Memory B cell (primary cell): ENCODE measurements at places on chromosomes 5 and 9.

GRCh38 chr5:132896685-132897084 is 23.2 kb downstream of the LEAP2 start:
- H3K4me3 ChIP-seq = no peak overlapping the region
- H3K36me3 ChIP-seq = peaks cover 28% of the 10 kb centered on the region
- H3K27ac ChIP-seq = peak overlapping the region; percentile 39
- H3K4me1 ChIP-seq = no peaks in the 10 kb centered on the region
- H3K27me3 ChIP-seq = no peaks in the 10 kb centered on the region

DNA sequence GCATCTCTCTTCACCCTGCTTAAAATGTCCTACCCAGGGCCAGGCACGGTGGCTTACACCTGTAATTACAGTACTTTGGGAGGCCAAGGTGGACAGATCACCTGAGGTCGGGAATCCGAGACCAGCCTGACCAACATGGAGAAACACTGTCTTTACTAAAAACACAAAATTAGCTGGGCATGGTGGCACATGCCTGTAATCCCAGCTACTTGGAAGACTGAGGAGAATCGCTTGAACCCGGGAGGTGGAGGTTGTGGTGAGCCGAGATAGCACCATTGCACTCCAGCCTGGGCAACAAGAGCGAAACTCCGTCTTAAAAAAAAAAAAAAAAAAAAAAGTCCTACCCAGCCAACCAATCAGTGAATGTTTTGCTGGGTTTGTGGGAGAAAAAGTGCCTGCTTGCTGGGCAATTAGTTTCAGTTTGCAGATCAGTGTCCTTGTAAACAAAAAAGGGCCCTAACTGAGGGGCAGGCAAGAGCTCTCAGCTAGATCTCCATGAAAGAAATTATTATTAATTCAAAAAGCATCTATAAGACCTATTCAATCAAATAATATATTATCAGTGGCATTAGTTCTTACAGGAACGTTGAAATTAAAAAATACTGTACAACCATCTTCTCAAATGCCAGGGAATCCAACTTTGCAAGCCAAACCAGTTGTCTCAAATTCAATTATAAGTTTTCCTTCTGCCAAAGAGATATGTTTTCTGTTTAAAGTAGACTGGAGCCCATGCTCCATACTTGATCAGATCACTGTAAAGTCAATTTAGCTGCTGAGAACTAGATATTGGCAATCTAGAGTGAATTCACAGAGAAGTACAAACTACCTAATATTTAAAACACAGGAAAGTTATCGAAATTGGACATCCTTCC is 3.9 kb downstream of the MEGF9 start:
- H3K4me1 ChIP-seq = peaks cover 24% of the 10 kb centered on the region
- peak overlapping the region; percentile 84 for H3K27ac ChIP-seq
- H3K27me3 ChIP-seq = no peaks in the 10 kb centered on the region
- DNase-seq = no peak
- H3K36me3 ChIP-seq = no peaks in the 10 kb centered on the region
- peak overlapping the region; percentile 77 for H3K4me3 ChIP-seq

DNA sequence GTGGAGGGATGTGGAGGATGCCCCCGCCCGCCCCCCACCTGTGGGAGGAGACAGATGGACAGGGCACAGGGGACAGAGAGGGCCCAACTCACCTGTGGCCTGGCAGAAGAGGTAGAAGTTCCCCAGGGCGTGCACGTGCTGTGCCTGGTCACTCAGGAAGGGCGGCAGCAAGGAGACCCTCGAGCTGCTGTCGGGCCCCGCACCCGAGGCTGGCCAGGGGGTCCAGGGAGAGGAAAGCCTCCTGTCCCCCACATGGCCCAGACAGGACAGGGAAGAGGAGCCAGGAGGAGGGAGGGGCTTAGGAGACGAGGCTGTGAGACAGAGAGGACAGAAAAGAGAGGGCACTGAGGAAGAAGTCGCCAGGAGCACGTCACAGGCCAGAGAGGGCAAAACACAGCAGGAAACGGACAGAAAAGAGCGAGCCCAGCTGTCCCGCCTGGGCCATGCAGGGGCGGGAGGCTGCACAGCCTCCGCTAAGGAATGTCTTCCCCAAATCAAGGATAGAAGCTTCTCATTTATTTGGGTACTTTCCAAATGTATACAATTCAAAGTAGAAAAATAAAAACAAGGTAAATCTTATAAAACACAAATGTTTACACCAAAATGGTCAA is 58.5 kb downstream of the SECISBP2 start:
- H3K4me1 ChIP-seq = peaks cover 29% of the 10 kb centered on the region
- H3K27ac ChIP-seq = peak overlapping the region; percentile 78
- no peak for DNase-seq
- H3K4me3 ChIP-seq = no peak overlapping the region
- peaks cover 13% of the 10 kb centered on the region for H3K36me3 ChIP-seq
- H3K27me3 ChIP-seq = no peaks in the 10 kb centered on the region

GRCh38 chr5:51986733-51987132 is 603.5 kb downstream of the ISL1 start:
- H3K4me3 ChIP-seq = no peak overlapping the region
- H3K4me1 ChIP-seq = no peaks in the 10 kb centered on the region

- peaks cover 17% of the 10 kb centered on the region for H3K27me3 ChIP-seq
- H3K4me1 ChIP-seq = peaks cover 3% of the 10 kb centered on the region
- no peak for DNase-seq
- H3K4me3 ChIP-seq = no peak overlapping the region
These were observed 5.1 kb upstream of the SLC22A4 start for GRCh38 chr5:132289097-132289496.

- no peak overlapping the region for H3K27ac ChIP-seq
- no peak overlapping the region for H3K4me3 ChIP-seq
- H3K4me1 ChIP-seq = peaks cover 15% of the 10 kb centered on the region
- no peaks in the 10 kb centered on the region for H3K27me3 ChIP-seq
These were observed 22.6 kb upstream of the MEGF9 start for GRCh38 chr9:120736881-120737280.

GRCh38 chr5:74502479-74502950 is 138.0 kb downstream of the ENC1 start:
- H3K36me3 ChIP-seq = no peaks in the 10 kb centered on the region
- peaks cover 2% of the 10 kb centered on the region for H3K4me1 ChIP-seq
- H3K27ac ChIP-seq = no peak overlapping the region

- no peak overlapping the region for H3K4me3 ChIP-seq
- no peaks in the 10 kb centered on the region for H3K4me1 ChIP-seq
These were observed 5.9 kb downstream of the PCDHB6 start for GRCh38 chr5:141155540-141156374.

DNA sequence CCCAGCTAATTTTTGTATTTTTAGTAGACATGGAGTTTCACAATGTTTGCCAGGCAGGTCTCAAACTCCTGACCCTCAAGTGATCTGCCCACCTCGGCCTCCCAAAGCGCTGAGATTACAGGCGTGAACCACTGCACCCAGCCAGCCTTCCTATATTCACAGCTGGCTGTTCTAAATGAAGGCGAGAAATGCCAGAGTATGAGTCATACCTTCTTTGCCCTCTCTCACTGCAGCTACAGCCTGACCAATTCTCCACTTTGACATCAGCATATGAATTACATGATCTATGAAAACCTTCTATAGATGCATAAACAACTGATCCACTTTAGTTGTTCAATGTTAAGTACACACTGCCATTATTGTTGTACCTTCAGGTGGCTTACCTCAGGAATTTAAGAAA is 14.5 kb downstream of the APTX start:
- no peak overlapping the region for H3K4me3 ChIP-seq
- H3K27ac ChIP-seq = no peak overlapping the region
- H3K4me1 ChIP-seq = peaks cover 4% of the 10 kb centered on the region
- DNase-seq = no peak

DNA sequence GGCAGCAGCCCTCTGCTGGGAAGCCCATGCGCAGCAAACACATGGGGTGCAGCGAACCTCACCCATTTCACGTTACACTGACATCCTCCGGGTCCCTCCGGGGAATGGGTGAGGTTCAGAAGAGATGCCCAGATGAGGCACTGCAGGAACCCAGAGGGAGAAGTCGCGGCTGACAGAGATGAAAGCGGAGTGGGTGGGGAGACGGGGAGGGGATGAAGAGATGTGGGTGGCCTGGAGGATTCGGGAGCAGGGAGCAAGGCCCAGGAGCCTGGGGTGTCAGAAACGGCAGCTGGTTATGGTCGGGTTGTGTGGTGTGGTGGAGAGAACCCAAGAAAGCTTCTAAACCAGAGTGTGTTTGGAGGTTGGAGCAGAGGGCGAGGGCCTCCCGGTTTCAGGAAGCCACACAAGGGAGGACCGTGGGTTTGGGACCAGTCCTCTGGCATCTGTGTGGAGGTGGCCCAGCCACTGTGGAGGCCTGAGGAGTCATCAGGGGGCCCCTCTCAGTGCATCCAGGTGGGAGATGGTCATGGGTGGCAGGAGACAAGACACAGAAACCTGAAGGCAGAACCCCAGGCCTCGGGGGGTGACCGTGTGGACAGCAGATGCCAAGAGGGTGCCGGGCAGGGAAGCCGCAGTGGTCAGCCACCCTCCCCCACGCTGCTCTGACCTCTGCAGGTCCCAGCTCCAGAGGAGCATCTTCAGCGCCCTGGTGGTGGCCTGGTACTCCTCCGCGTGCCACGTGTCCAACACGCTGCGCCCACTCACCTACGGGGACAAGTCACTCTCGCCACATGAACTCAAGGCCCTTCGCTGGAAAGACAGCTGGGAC is 8.6 kb downstream of the UCK1 start:
- no peaks in the 10 kb centered on the region for H3K4me1 ChIP-seq
- no peak overlapping the region for H3K27ac ChIP-seq
- H3K4me3 ChIP-seq = no peak overlapping the region
- H3K36me3 ChIP-seq = peaks cover 17% of the 10 kb centered on the region
- no peak for DNase-seq

- no peak overlapping the region for H3K4me3 ChIP-seq
- H3K36me3 ChIP-seq = peaks cover 19% of the 10 kb centered on the region
- H3K27me3 ChIP-seq = no peaks in the 10 kb centered on the region
- no peak overlapping the region for H3K27ac ChIP-seq
- DNase-seq = peak; percentile 35
These were observed 21.1 kb downstream of the VCP start for GRCh38 chr9:35051069-35051967.

DNA sequence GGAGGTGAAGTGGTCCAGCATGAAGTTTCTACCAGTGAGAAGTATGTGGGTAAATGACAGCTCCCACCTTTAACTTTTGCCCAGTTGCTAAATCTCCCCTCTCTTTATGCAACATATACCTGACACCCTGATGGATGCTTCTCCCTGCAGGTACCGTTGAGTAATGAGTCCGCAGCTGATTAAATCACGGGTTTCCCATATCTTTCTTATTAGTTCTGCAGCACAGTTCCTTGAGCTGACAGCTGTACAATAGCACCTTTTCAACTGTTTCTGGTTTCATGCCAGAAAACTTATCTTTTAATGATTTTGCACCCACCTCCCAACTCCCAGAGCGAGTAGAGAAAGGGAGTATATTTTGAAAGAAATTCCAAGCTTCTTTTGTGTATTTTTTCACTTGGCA is 161.0 kb upstream of the TUT7 start:
- DNase-seq = no peak
- no peaks in the 10 kb centered on the region for H3K36me3 ChIP-seq
- H3K27ac ChIP-seq = no peak overlapping the region
- H3K4me1 ChIP-seq = no peaks in the 10 kb centered on the region
- no peak overlapping the region for H3K4me3 ChIP-seq
